Stimulated activated CD8-positive, alpha-beta memory T cell treated with anti-CD3 and anti-CD28 coated beads, Interleukin-15, amount 100 ng/mL, for 4 hours (primary cell): ENCODE measurements at places on chromosomes 3 and 15.

GRCh38 chr3:195806211-195806915, 5.4 kb downstream of the MUC4 start:
- DNase-seq = no peak

DNA sequence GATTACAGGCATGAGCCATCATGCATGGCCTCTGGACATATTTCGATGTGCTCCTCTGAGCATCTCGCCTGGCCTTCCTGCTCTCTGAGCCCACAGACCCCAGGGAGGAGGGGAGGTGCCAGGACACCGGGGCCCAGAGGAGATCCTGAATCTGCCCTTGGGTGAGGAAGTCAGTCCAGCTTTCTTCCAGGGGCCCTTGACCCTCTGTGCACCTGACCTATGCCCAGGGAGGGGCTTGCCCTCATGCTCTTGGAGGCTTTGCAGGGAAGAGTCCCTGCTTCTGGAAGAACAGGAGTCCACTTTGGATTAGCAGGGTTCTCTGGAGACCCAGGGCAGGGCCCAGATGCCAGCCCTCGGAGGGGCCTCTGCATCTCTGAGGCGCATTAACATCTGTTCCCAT, 1.4 kb downstream of the ACSBG1 start:
- DNase-seq = no peak

- DNase-seq = no peak
Measured at GRCh38 chr3:117019082-117019713, 309.6 kb downstream of the TUSC7 start.

DNA sequence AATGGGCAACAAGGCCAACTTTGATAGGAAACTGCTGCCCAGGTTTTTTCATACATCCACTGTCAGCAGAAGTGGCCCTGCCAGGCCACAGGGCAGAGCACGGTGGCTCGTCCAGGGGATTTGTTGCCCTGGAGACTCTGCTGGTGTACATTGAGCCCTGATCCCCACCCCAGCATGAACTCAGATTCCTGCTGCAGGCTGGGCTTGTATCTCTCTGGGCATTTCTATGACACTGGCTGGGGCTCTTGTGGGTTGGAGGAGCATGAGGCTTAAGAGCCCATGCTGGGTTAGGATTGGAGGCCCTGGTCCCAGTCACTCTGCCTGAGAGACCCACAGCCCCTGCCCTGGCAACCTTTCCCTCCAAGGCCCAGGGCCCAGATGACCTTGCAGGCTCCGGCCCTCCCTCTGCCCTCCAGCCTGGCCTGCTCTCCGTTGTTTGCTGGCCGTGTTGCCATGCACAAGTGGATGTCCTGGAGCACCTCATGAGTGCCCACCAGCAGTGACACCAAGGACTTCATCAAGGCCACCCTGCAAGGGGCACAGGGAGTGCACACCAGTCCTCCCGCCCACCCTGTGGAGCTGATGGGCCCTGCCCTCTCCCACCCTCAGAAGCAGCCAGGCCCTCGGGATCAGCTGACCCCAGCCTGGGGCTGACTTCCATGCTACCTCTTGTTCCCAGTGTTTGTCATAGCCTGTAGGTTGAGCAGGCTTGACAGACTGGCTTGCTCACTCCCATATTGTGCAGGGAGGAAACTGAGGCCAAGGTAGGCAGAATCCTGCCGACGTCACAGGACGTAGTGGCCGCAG, 58.2 kb downstream of the ZNF445 start:
- no peak for DNase-seq

DNA sequence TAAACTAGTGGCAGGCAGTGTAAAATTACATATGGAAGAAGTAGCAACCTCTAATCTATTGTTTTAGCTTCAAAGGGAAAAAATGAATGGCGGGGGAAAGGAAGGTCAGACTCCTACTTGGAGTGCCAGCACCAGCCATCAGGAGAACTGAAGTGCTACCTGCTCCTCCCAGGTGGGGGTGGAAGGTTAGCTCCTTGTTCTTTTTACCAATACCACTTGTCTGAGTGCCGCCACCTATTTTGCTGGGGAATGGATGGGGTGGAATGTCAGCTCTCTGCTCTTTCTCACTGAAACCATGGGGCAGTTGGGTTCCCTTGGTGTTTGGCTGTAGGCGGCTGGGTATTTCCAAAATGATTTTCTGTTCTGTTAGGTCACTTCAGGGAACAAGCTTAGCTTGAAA, 428.7 kb upstream of the EPHA3 start:
- no peak for DNase-seq

DNA sequence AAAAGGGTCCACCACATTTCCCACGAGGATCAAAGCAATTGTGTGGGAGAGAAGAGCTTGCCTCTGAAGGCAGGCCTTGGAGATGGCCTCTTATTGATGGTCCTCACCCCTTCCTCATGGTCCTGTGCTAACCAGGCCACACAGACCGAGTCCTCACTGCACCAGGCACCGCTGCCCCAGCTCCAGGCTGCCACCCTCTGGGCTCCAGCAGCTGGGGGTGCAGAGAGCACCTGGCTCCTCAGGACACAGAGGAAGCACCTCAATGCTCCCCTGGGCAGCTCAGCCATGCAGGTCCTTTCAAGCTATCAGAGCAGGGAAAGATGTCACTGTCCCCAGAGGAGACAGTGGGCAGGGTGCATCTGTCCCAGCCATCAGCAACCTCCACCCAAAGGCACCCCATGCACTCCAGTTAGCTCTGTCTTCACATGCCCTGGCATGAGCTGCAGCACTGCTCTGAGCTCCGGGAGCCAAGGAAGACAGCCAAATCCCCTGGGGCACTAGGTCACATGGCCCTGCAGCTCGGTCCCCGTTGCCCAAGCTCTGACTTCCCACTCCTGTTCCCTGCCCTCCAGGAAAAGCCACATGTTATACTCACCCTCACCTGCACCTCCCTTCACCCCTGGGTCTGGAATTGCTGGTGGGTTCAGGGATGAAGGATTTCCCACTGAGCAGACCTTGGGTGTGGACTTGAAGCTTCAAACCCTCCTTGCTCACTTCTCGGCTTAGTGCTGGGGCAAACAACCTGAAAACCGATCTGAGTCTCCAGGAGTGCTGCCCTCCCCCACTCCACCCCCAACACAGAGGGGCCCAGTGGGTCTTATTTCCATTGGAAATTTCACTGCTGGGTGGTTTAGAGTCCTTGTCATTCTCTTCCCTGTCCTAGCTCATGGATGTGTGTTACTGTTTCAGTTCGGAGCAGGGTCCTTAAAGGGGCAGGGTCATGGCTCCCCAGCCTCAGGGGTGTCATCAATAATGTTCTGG, 32.6 kb downstream of the ALS2CL start:
- no peak for DNase-seq

GRCh38 chr15:38254051-38254883, 1.6 kb downstream of the SPRED1 start:
- no peak for DNase-seq

- DNase-seq = no peak
Measured at GRCh38 chr3:29141918-29142275, 139.0 kb upstream of the RBMS3 start.

GRCh38 chr3:48826451-48826850, 21.2 kb downstream of the PRKAR2A start:
- DNase-seq = no peak

DNA sequence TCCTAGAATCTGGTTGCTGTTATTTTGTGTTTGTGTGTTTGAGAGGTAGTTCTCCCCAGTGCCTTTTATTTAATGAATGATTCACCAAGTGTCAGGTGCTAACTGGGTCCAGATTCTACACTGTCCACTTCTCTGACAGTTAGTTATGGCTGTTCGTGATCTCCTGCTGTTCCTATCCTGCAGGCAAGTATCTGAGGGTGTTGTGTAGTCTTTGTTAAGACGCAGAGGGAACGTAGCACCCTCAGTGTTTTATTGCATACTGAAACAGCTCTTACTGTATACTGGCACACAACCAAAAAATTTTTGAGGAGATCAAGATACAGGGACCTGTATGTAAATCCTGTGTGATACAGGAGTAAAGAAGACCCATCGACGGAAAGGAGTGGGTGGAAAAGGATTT, 1271.3 kb downstream of the ROBO1 start:
- DNase-seq = no peak

- DNase-seq = no peak
Measured at GRCh38 chr3:171206283-171206682, 179.8 kb upstream of the SLC2A2 start.

GRCh38 chr3:106820726-106821362, 556.4 kb upstream of the CCDC54 start:
- no peak for DNase-seq

GRCh38 chr3:36367912-36368573, 12.3 kb upstream of the STAC start:
- no peak for DNase-seq

GRCh38 chr3:130658678-130659077, 88.0 kb downstream of the PIK3R4 start:
- no peak for DNase-seq

GRCh38 chr15:43828061-43828657, 1.4 kb downstream of the WDR76 start:
- no peak for DNase-seq

DNA sequence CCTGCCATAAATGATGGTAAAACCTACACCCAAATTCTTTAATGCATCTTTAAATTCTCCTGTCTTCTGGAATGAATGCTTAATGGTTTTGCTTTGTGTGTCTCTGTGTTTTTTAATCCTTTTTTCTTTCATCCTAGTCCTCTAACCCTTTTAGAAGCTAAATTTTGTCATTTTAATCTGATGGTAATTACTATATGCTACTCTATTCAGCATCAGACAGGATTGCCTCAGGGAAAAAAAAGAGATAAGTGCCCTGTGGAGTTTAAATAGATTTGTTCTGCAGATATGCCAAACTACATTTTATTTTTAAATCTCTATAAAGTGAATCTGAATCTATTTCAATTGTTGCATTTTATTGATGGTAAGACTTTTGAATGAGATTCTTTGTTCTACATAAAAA, 966.8 kb downstream of the NSUN3 start:
- DNase-seq = no peak

GRCh38 chr15:58490086-58490887, 58.5 kb downstream of the LIPC start:
- DNase-seq = no peak

- DNase-seq = no peak
Measured at GRCh38 chr3:64257100-64257755, 32.0 kb upstream of the PRICKLE2 start.

DNA sequence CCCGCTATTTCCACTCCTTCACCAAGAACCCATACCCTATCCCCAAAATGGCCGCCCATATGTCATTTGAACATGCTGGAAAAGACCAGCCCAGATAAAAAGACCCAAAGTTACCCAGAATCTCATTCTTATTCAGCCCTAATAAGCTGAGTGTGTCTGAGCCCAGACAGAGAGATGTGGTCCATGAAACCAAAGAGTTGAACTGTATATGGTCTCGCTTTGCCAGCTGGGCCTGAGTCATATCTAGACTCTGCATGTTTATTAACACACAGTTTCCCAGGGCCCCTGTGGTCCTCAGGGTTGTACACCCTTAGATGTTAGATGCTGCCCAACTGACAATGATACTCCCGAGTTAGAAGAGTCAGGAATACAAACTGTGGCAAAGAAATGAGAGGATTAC, 201.9 kb upstream of the STRIT1 start:
- no peak for DNase-seq

- DNase-seq = no peak
Measured at GRCh38 chr3:129446926-129447325, 6.9 kb downstream of the IFT122 start.

DNA sequence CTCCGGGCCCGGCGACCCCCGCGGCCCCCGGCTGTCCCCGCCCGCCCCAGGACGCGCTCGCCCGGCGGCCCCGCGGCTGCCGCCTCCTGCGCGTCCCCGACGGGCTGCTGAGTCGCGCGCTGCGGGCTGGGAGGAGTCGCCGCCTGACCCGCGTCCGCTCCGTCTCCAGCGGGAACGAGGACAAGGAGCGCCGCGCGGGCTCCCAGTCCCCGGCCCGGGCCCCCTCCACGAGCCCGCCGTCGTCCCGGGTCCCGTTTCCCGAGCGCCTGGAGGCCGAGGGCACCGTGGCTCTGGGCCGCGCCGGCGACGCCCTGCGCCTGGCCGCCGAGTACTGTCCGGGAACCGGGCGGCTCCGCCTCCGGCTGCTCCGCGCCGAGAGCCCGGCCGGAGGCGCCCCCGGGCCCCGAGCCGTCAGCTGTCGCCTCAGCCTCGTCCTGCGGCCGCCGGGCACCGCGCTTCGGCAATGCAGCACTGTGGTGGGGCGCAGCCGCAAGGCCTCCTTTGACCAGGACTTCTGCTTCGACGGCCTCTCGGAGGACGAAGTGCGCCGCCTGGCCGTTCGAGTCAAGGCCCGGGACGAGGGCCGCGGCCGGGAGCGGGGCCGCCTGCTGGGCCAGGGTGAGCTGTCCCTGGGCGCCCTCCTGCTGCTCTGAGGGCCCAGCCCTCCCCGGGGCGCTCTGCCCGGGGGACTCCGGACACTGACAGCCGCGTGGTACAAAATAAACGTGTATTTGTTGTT, 1.5 kb downstream of the C2CD4A start:
- DNase-seq = peak; percentile 4

DNA sequence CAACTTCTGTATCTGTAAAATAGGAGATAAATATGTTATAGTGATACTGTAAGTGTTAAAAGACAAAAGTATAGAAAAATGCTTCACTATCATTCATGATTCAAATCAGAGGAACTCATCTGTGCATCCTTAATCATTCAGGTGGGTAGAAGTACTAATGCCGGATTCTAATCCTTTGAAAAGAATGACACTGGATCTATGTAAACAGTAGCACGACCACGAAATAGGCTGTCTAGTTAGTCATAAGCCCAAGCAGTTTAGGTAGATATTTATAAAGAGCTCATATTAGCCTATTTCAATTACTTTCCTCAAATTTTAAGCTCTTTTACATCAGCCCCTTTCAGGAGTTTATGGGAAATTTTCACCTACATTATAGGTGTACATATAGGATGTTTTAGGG, 437.9 kb downstream of the SOX2 start:
- DNase-seq = no peak

DNA sequence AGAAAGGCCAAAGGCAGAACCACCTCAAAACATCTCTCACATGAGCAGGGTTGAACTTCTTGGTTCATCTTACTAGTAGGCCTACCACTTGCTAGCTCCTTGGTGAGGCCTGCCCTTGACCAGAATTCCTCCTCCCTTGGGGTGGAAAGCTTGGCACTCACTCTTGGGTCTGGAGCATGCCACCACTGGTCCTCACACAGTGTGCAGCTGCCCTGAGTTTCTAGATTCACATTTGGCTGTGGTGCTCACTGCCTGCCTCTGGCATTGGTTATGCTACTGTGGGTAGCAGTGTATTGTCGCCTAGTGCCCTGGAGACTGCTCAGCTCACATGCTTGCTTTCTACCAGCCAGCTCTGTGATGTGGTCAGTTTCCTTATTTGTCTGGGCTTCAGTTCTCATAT, 23.7 kb downstream of the OXNAD1 start:
- DNase-seq = no peak

GRCh38 chr15:101192081-101192480, 59.8 kb downstream of the CHSY1 start:
- no peak for DNase-seq
